ENCODE measurements at places on chromosomes 3 and 15.

DNA sequence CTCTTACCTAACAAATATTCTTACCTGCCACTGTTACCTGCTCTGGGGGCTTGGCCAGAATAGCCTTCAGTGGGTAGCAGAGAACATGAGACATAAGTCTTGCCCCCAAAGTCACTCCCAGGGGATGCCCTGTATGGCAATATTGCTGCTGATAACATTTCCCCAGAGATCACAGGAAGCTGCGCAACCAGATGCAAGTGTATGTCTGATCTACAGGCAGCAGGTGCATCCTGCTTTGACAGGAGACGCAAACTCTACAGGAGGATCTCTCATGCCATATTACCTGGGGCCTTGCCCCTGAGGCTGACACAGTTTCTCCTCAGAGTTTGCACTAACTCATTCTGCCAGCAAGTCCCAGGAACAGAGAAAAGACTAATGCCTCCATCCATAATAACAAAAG is 174.4 kb upstream of the LPP start:
- DNase-seq = no peak

DNA sequence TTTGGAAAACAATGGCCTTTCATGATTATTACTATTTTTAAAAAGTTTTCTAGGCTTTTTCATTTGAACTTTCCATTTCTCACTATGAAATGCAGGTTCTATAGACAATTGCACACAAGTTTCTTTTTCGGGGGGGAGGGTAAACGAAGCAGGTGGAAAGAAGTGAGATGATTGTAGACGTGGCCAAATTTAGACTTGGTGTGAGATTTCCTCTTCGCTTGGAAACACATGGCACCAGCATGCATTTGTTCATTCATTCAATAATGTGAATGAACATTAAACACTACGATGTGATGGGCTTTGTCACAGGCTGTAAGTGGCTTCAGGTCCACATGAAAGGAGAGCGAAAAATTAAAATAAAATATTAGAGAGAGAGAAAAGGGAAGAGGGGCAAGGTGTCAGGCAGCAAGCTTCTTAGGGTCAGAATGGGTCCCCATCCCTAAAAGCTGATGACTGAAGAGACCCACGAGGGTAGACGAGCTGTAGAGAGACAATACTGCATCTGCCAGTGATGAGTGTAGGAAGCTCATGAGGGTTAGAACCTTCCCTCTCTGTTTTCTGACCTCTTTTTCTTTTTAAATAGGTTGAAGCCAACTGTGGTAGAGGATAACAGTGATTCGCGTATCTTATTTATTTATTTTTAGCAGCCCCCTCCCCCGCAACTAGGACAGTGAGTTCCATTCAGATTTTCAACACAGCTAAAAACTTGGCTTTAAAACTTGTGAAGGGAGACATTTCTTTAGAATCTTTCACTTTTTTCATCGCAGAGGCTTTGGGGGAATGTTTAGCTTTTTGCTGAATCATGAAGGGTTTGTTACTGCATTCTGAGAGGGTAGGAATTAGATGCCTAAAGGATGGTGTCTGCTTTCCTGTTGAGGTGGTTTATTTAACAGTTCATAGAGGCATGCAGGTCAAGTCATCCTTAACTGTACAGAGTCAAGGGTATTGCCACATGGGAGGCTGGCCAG is 36.2 kb downstream of the GAP43 start:
- no peak for DNase-seq

- DNase-seq = no peak
Observed at GRCh38 chr15:67142092-67142766, 76.8 kb downstream of the SMAD3 start.

DNA sequence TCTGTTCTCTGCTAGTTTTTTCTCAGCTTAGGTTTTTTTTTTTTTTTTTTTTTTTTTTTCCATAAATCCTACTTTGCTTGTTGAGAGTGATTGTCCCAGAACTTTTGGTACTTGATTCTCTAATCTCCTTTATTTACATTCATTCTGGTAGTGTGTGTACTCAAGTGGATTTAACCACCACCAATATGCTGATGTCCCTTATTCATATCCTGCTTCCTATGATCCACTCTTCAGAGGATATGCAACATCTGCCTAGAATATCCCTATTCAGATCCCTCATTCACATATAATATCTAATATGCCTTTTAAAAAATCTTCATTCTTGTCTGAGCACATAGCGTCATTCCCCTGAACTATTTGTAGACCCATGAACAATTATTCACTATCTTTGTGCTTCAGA is 342.9 kb downstream of the VGLL3 start:
- no peak for DNase-seq
